ENCODE measurements at places on chromosomes 2 and 18.

- no peak for DNase-seq
Observed at GRCh38 chr2:45570671-45571334, 40.3 kb downstream of the SRBD1 start.

- no peak for DNase-seq
Observed at GRCh38 chr2:13583609-13584008, 866.9 kb downstream of the TRIB2 start.

DNA sequence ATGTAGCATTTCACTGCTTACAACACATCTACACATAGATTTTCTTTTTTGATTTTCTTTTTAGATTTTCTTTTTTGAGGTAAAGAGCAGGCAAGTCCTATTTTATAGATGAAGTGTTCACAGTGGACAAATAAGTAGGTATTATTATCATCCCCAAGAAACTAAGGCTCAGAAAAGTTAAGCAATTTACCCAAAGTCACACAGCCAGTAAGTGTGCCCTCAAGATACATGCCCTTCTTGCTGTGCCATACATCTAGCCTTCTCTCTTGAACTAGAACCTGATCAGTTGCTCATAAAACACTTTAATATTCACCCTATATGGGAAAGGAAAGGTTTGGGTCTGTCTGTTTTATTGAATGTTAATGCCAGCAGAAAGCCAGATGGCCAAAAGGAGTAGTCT, 50.3 kb downstream of the DAPL1 start:
- no peak for DNase-seq

DNA sequence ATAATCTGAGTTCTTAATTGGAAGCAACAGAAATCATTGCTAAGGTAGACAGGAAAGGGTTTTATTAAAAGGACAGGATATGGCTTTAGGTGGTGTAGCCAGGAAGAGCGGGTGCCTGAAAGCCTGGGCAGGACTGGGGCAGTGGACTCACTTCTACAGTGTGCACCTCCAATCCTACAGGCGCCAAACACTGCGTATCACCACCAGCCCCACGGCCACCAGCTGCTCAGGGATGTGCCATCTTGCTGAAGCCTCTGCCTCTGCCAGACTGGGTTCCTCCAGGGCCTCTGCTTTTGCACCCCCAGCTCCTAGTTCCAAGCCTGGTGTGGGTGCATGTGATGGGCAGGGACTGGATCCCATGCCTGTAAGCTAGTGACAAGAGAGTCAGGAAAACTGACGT, 29.7 kb upstream of the DPYSL5 start:
- DNase-seq, result no peak

DNA sequence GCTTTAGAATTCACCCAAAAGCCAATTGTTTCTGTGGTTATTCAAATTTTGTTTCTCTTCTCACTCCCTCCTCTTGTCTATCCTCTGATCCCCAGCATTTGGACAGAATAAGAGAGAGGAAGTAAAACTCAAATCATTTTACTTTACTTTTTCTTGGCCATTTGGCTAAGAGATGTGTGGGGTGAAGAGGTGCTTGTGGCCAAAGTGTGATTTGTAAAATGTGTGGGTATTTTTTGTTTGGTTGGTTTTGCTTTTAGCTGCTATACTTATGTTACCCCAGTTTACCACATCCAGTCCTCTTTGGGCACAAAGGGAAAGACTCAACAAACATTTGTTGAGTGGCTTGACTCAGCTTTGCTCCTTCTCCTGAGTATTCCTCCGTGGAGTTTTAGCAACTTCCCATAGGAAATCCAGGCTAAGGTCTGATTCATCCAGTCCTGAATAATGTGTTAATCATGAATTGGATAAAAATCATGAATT, 109.1 kb upstream of the CYP1B1 start:
- DNase-seq, result no peak

DNA sequence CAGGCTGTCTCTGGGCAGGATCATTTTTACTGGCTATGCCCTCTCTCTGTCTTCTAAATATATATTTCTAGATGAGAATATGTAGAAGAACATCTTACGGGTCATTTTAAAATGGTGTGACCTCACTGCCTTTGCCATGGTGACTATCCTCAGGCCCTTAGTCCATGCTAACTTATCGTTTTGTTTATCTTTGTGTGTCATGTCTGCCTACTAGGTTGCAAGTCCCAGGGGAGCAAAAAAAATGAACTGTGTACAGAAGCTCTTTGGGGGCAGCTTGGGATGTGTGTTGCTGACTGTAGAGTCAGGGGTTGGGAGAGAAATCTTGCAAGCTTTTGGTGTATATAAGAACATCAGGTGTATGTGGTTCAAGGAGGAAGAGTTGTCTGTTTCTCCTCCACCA, 11.0 kb downstream of the CPSF3 start:
- DNase-seq, result no peak

- DNase-seq, result no peak
Observed at GRCh38 chr2:8472545-8473323, 209.1 kb upstream of the ID2 start.

GRCh38 chr2:78721355-78722033, 304.0 kb upstream of the REG3G start:
- no peak for DNase-seq

- DNase-seq, result no peak
Observed at GRCh38 chr2:107592280-107592624, 234.4 kb upstream of the RGPD4 start.

DNA sequence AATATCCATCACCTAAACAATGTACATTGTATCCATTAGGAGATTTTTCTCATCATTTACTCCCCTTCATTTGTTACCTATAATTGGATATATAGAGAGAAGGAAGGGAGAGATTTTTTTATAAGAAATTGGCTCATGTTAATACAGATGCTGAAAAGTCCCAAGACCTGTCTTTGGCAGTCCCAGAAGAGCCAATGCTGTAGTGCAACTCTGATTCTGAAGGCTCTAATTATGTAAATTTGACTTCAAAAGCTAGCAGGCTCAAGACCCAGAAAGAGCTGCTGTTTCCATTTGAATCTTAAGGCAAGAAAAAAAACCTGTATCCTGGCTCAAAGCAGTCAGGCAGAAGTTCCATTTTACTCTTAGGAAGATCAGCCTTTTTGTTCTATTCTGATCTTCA, 1245.5 kb upstream of the FAM98A start:
- DNase-seq, result no peak

All from activated naive CD8-positive, alpha-beta T cell treated with anti-CD3 and anti-CD28 coated beads, Interleukin-2, amount 50 U/mL, for 24 hours (primary cell).